ENCODE measurements at places on chromosomes 7 and 10. TPM values are rescaled to one million over a fixed set of nuclear protein-coding genes. Genes with fewer than 3 reads are reported as not detected.

- no peak overlapping the region for H3K4me3 ChIP-seq
- no peaks in the 10 kb centered on the region for H3K36me3 ChIP-seq
- H3K27ac ChIP-seq = no peak overlapping the region
- no peaks in the 10 kb centered on the region for H3K4me1 ChIP-seq
Measured at GRCh38 chr7:15916681-15917380, 230.3 kb upstream of the MEOX2 start.

DNA sequence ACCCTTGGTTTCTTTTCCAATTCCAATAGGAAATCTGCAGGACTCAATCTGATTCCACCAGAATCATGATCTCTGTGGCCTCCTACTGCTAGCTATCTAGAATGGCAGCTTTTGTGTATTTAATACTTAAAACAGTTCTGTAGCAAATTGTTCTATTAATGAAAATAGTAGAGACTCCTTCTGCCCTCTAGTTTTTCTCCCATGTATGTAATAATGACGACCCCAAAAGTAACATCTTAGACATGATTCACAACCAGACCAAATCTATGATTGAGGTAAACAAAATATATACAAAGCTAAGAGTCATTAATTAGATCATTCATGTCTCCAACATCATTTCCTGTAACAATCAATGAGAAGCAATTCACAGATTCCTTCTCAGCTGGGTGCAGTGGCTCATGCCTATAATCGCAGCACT is 259.1 kb upstream of the MKLN1 start:
- no peak for DNase-seq
- H3K27me3 ChIP-seq = no peaks in the 10 kb centered on the region
- H3K4me3 ChIP-seq = no peak overlapping the region
- no peak overlapping the region for H3K27ac ChIP-seq
- no peaks in the 10 kb centered on the region for H3K36me3 ChIP-seq
- H3K4me1 ChIP-seq = peaks cover 33% of the 10 kb centered on the region

The GNG11 gene
- total RNA-seq = 10.7 TPM

DNA sequence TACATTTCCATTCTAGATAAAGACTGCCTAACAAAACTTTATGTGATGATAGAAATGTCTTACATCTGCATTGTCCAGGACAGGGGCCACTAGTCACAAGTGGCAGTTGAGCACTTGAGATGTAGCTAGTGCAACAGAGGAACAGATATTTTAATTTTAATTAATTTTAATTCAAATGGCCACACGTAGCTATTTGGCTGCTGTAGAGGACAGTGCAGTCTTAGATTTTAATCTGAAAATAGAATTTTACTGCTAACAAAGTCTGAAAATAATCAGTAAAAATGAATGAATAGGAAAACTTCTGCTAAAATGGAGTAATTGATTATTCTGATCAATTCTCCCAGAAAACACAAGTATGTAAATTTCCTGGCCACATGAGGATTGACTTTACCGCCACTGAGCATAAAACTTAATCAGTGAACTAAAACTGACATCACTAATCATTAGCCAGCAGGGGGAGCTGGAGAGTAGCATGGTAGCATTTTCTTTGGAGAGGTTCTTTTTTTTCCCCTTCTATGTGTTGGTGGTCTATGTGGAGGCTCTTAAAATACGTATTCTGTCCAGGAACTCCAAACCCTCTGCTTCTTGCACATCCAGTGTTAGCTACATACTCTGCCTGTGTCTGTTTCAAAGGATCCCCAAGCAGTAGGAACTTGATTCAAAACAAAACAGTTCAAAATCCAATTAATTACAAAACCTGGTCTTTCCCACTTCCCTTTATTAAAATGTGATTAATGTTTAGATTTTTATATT is 52.1 kb downstream of the TSPAN12 start:
- H3K27me3 ChIP-seq = no peaks in the 10 kb centered on the region
- H3K36me3 ChIP-seq = no peaks in the 10 kb centered on the region
- no peak overlapping the region for H3K4me3 ChIP-seq
